ENCODE measurements at places on chromosomes 4 and X. TPM values are rescaled to one million over a fixed set of nuclear protein-coding genes. Genes with fewer than 3 reads are reported as not detected.
A peak's percentile ranks its signal among the peaks of the same experiment; 100 is the strongest.

The MCUB gene
- total RNA-seq = 17.4 TPM

The DDIT4L gene
- total RNA-seq = 4.4 TPM

The ARHGAP4 gene
- 47.1 TPM for total RNA-seq

The TRIML2 gene
- not detected for total RNA-seq

The UGT2A1 gene
- not detected for total RNA-seq

The CCNA2 gene
- total RNA-seq = 1.2 TPM

The IL2 gene
- not detected for total RNA-seq

The VEGFD gene
- total RNA-seq = 2.7 TPM

The NAT8L gene
- 0.52 TPM for total RNA-seq

The SYTL5 gene
- total RNA-seq = 0.05 TPM

The CTAG2 gene
- 1.2 TPM for total RNA-seq

The STOX2 gene
- 6.9 TPM for total RNA-seq

The MAP3K15 gene
- not detected for total RNA-seq

DNA sequence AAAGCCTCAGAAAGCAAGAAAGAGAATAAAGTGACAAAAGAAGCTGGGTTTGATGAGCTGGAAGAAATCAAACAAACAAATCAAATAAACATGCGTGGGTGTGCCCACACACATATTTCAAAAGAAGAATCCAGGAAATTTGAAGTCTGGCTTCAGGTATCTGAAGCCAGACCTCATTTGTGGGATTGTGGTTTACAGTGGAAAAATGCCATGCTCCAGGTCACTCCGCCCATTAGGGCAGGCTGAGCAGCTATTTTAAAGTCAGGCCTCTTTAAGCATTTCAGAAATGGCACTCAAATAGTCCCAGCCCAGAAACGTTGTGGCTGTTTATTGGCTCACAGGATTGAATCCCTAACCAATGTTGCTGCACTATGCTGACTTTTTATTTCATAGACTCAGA lies 226.1 kb upstream of the F9 start:
- DNase-seq = no peak

GRCh38 chrX:71626576-71626975 lies 8.3 kb upstream of the CXCR3 start:
- DNase-seq = no peak

GRCh38 chrX:65688403-65688871 lies 21.0 kb downstream of the MSN start:
- DNase-seq = no peak

DNA sequence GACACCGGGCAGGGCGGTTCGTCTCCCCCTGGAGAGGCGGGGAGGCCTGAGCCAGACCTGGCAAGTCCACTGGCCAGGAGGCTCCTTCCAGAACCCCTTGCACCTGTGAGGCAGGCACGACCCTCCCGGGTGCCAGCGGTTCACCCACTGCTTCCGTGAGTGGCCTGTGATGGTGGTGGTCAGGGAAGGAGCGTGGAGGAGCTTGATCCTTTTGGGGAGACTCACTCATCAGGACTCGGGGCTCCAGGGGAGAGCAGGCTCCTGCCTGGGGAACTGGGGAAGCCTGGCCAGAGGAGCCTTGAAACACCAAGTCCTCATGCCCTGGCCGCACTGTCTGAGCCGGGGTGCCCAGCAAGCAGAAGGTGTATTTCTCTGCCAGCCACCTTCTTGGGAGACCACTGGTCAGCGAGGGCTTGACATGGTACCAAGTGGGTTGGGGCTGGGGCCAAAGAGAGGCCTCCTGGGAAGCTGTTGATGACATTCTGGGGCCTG lies 860 bp downstream of the FAM50A start:
- no peak for DNase-seq

GRCh38 chrX:13372203-13372980 lies 52.5 kb upstream of the ATXN3L start:
- DNase-seq = no peak

- DNase-seq = no peak
Measured at GRCh38 chr4:41219421-41219950, 5.1 kb upstream of the APBB2 start.

GRCh38 chr4:59091146-59092142 lies 1981.3 kb upstream of the IGFBP7 start:
- peak; percentile 55 for DNase-seq

DNA sequence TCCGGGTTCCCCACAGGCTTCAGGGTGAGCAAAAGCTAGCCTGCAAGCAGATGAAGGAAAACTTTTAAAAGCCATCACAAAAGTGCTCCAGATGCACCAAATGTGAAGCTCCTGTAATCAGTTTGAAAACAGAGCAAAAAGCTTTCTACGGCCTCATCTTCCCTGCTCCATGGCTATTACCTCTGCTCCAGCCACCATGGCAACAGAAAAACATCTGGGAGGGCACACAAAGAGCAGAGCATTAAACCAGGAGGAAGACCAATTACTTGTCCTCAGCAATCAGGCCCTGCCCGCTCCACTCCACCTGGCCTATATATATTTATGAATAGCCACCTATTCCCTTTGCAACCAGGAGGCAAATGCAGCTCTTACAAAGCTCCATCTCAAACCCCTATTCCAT lies 33.6 kb downstream of the TMEM154 start:
- no peak for DNase-seq

DNA sequence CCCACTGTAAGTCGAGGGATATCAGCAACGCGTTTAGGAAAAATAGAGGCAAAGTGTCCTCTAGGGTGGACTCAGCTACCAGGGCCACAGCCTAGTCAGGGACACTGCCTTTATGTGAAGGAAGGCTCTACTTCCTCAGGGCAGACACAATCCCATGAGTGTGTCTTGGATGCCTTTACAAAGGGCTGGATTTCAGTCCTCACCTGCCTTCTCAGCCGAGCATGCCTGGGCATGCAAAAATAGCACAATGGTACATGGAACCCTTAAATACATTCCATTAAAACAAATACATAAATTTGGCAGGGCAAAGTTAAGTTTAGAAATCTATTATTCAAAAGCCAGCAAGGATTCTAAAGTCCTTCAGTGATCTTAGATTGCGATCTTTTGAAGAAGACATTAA lies 51.1 kb downstream of the DMD start:
- no peak for DNase-seq

GRCh38 chrX:107628662-107629539 lies 591 bp downstream of the PRPS1 start:
- DNase-seq = no peak

DNA sequence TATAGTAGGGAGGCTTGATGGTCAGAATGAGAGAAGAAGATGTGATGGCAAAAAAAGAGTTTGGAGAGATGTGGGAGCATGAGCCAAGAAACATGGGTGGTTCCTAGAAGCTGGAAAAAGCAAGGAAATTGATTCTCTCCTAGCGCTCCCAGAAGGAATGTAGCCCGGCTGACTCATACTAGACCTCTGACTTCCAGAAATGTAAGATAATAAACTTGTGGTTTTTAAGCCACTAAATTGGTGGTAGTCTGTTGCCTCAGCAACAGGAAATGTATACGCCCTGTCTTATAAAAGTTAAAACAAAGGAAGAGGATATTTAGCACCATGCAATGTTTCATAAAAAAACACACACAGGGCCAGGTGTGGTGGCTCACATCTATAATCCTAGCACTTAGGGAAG lies 182.7 kb upstream of the PCDH7 start:
- no peak for DNase-seq

DNA sequence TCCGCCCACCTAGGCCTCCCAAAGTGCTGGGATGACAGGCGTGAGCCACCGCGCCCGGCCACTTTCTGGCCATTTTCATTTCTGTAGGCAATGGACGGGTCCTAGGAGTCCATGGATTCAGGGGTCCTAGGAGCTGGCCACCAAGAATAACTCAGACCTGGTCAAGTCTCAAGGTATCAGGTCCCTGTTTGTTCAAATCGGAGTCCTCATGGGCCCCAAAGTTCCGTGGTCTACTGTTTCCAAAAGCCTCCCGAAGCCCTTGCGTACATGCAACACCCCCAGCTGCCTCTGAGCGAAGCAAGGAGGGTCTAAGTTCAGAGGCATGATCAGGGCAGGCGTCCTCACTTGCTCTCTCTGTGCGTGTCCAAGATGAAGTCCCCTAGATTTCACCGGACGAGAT lies 30.1 kb downstream of the P2RY8 start:
- no peak for DNase-seq

GRCh38 chr4:154516318-154517029 lies 24.9 kb upstream of the DCHS2 start:
- no peak for DNase-seq

DNA sequence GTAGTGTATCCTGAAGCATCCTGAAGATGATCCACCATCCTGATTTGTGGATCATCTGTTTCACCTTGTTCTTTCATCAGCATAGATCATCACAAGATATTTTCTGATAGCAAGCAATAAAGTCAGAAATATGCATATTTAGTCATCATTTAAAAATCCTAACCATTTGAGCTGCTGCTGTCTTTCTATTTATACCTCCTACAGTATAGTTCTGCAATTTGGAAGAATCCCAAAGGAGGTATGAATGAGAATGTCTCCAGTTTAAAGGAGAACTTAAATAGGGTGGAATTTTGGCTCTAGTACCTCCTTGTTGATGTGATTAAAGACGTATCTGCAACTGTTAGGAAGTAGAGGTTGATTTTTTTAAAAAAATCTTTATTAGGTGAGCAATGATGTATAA lies 7.6 kb downstream of the SLC25A14 start:
- no peak for DNase-seq

GRCh38 chrX:148700021-148700420 lies 199.6 kb downstream of the AFF2 start:
- DNase-seq = no peak

DNA sequence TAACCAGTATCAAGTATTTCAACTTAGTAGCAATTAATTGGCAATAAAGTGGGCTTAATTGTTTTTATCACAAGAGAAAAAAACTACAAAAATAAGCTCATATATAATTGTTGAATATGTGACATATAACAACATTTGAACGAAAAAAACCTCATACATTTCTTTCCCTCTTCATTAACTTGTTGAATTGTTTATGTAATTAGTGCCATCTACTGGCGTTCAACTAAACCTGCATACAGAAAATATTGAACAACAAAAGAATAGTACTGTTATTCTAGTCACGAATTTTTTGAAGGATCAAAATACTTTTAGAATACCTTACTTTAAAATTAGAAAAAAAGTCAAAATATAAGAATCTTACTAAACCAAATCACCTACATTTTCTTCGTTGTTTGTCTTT lies 586.5 kb upstream of the FTHL17 start:
- no peak for DNase-seq

DNA sequence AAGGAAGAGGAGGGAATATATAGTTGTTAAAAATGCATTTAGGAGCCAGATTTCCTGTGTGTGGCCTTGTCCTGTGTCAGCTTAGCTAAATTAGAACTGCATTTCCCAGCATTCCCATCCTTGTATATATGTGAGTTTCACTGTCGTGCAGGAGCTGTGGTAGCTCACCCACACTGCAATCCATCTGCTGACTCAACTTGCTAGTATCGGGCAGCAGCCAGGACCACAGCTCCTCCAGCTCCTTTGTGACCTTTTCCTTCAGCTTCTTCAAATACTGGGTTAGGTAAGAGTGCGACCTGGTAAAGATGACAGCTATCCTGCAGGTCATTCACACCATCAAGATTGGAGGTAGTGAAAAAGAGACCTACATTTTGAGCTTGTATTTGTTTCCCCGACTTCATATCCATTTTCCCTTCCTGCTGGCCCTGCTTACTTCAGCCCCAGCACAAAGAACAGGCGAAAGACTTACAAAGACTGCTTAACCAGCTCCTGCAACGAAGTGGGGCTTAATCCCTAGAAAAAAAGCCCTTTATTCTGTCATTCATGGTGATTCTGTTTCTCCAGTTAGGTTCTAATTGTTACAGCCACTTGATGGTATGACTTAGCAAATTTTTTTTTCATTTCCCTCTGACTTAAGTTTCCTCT lies 11.4 kb downstream of the ASIC5 start:
- no peak for DNase-seq

GRCh38 chr4:80371046-80371445 lies 35.5 kb downstream of the CFAP299 start:
- DNase-seq = no peak

- DNase-seq = peak; percentile 68
Measured at GRCh38 chr4:182878633-182879495, 38.3 kb downstream of the DCTD start.

DNA sequence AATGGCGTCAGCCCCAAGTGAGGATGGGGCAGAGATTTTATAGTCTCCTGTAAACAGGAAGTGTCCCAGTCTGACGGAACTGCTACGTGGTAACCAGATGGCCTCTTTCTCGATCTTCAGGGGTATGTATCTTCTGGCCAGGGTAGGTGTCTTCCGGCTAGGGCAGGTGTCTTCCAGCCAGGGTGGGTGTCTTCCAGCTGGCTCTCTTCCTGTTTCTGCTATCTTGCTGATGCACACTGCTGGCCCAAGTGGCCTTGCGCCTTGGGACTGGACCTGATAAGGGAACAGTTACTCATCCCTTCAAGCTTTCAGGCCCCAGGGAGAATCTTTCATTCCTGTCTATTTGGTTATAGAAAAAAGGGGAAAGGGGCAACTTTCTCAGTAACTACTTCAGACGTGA lies 178.7 kb upstream of the MAGEE2 start:
- DNase-seq = no peak

DNA sequence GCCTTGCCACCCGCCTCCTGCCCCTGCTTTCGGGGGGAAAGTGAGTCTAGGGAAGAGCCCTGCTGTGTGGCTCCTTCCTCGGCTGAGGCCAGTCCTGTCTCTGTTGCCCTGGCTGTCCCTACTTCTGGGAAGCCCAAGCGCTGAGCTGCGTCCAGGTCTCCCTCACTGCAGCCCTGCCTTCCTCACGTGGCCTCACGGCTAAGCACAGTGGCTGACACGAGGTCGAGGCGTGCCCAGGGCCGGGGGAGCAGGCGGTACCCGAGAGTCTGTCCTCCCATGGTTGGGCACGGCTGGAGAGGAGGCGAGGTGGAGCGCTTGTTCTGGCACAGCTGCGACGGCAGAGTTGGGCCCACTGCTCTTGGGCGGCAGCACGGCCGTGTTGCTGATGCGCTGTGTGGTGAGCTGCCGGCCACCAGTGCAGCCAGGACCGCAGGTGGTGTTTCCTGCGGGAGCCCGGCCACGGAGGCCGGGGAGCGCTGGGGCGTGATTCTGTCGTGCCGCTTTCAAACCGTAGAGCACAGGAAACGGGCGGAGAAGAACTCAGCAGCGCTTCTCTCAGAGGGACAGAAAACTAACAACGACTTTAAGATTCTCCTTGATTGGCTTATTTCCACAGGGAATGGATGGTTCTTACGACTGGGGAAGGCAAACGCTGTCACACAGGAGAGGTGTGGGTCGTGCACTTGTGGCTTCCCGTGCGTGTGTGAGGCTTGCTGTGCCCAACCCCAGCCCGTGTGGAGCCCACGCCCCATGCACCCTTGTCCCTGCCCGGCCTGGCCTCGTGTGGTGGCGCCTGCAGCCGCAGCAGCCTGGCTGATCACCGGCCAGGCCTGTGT lies 21.3 kb downstream of the MAEA start:
- peak; percentile 42 for DNase-seq

- no peak for DNase-seq
Measured at GRCh38 chr4:61533140-61533539, 333.0 kb downstream of the ADGRL3 start.

DNA sequence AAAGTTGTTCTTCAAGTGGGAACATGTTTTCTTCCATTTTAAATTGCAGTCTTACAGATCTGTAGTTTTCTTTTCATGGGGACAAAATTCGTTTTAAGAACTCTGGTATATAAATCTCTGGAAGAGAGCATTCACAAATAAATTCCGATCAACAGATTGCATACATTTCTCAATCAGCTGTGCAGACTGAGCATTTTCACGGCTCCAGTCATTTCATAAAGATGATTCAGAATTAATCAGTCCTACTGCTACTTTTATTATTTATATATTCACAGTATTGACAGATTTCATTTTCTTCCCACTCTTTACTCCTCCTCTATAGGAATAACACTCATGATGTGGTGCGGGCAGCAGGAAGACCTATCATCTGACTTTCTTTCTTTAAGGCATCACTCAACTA lies 534.9 kb upstream of the FTHL17 start:
- DNase-seq = no peak

GRCh38 chrX:71228063-71228642 lies 5.1 kb downstream of the GJB1 start:
- no peak for DNase-seq

Data from posterior vena cava (tissue), 2 donors.